Renal pelvis (tissue), 12 donors: ENCODE measurements at places on chromosomes 16 and 17. TPM values are rescaled to one million over a fixed set of nuclear protein-coding genes. Genes with fewer than 3 reads are reported as not detected.

The TAT gene
- polyA plus RNA-seq: 0.03 TPM

The KRTAP2-2 gene
- not detected for polyA plus RNA-seq

The KRTAP3-2 gene
- polyA plus RNA-seq: not detected

The C1QTNF1 gene
- polyA plus RNA-seq: 2.2 TPM

The SNAI3 gene
- polyA plus RNA-seq: 0.87 TPM

The PIK3R6 gene
- 1.8 TPM for polyA plus RNA-seq

DNA sequence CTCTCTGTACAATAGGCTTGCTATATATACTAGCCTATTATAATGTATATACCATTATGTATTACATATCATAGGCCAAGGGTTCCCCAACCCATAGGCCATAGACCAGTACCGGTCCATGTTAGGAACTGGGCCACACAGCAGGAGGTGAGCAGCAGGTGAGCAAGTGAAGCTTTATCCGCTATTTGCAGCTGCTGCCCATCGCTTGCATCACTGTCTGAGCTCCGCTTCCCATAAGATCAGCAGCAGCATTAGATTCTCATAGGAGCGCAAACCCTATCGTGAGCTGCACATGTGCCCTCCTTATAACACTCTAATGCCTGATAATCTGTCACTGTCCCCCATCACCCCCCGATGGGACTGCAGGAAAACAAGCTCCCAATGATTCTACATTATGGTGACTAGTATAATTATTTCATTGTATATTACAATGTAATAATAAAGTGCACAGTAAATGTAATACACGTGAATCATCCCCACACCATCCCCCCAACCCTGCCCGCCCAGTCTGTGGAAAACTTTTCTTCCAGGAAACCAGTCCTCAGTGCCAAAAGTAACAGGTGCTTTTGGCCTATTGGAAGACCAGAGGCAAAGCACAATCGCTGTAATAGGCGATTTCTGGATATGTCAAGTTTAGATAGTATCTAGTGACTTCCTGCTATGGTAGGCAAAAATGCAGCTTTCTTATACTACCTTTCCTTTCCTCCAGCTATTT, 84.1 kb downstream of the MYH11 start:
- no peak for DNase-seq

DNA sequence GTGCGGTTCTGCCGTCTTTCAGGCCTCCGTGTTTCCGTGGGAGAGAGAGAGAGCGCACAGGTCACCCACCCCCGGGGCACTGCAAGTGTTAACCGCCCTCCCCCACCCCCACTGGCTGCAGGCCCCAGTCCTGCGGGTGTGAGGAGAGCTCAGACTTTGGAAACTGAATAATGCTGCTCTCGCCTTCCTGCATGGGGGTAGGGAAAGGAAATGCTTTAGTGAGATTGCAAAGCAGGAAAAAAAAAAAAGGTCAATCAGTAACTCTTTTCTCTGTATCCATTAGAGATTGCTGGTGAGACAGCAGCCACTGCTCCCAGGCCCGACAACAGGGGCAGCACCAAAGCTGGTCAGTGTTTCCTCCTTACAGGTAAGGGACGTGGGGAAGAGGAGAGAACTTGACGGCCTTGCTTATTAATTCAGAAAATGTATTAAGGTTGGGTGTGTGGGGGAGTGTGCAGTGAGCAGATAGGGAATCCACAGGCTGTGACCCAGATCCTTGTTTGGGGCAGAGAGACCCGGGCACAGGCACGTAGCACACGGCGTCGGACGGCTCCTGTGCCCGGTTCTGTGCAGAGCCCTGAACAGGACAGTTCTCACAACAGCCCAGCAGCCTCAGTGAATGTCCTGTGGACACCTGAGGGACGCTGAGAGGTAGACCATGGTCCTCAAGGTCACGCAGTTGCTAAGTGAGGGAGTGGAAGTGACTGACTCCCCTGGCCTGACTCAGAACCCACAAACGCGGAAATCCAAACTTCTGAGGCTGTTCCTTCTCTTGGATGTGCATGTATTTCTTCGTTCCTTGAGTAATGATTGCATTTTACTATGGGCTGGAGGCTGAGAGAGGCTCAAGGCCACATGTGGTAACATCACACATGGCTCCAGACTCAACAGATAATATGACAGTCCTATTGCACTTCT, 156.5 kb downstream of the FOXL1 start:
- DNase-seq: no peak

DNA sequence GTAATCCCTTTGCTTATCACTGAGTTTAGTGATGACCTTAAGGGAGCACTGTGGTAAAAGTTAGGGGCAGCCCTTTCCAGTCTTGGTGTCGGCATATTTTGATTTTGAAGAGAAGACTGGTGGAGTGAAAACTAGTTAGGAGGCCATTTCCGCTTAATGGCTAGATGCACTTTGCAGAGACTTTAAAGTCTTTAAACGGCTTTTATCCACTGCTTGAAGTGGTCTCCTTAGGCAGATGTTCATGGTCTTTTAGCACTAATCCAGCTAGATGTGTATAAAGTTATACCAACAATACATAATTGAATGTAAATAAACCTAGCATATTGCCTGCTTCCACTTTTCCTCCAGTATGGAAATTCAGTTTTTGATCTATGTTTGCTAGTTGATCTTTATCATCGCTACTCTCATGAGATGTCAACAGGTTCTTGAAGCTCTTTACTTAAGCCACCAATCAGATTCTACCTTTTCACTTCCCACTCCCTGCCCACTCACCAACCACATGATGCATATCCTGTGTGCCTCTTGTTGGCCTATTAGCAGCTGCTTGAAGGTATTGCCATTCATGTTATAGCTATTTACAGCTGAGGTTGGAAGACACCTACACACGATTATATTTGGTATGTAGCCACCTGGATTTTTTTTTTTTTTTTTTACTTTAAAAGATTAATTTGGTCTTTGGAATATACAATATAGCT, 132.0 kb downstream of the NLK start:
- no peak for DNase-seq

GRCh38 chr16:31874366-31875111, 932 bp downstream of the ZNF267 start:
- peak; percentile 38 for DNase-seq

DNA sequence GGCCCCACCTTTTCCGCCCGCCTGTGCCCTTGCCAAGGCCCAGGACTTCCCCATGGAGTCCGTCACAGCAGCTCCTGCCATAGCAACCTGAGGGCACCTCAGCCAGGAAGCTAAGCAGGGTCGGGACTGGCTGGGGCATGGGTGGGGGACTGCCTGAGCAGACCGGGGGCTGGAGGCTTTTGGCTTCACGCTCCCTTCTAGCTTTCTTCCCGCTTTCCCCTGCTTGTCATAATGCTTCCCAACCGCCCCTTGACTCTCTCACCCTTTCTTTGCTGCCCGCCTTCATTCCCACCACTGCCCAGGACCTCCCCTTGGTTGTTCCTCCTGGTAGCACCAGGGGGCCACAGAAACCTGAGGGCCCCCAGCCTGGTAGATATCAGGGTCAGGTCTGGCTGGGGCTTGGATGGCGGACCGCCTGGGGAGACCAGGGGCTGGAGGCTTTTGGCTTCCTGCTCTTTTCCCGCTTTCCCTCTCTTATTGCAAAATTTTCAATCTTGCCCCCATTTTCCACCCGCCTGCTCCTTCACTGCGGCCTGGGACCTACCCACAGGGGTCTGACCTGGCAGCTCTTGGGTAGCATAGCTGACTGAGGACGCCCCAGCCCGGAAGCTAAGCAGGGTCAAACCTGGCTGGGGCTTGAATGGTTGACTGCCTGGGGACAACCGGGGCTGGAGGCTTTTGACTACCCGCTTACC, 2287.7 kb downstream of the TP53TG3F start:
- no peak for DNase-seq

DNA sequence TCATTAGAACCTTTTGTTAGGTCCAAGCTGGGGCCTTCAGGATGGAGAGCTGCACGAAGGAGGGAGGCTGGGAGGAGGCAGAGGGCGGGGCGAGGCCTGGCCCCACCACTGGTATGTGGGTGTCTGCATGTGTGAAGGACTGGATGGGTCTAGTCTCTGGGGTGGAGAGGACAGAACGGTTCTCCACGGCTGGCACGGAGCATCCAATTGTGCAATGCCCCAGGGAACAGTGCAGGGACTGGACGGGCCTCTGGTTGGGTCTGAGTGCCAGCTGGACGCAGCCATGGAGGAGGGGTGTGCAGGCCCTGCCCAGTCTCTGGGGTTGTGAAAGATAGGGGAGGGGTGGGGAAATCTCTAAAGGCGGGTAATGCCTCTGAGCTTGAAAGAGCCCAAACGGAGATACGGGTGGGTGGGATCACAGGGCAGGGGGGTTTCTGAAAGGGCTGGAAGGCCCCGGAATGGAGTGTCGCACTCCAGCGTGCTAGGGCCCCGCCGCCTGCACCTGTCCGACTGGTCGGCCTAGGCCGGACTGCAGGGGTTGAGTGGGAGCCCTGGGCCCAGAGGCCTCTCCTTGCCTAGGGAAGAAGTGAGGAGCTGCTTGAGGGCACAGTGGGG, 1.6 kb downstream of the PPL start:
- DNase-seq: no peak

DNA sequence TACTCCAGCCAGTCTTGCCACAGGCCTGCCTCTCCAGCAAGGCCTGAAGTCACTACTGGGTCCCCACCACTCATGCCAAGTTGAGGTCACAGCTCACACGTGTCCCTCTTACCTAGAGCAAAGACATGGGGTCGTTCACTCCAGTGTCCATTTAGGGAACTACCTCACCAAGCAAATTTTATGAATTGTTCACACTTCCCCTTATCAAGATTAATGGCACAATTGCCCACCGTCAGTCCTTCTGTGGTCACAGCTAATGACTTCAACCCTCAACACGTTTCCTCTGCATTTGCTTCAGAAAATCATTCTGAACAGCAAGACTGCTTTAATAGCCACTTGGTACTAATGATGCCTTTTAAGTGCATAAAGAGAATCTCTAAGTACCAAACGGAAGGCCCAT, 14.6 kb downstream of the IRX6 start:
- no peak for DNase-seq

GRCh38 chr16:84115919-84116719, 623 bp downstream of the MBTPS1 start:
- DNase-seq: peak; percentile 33

DNA sequence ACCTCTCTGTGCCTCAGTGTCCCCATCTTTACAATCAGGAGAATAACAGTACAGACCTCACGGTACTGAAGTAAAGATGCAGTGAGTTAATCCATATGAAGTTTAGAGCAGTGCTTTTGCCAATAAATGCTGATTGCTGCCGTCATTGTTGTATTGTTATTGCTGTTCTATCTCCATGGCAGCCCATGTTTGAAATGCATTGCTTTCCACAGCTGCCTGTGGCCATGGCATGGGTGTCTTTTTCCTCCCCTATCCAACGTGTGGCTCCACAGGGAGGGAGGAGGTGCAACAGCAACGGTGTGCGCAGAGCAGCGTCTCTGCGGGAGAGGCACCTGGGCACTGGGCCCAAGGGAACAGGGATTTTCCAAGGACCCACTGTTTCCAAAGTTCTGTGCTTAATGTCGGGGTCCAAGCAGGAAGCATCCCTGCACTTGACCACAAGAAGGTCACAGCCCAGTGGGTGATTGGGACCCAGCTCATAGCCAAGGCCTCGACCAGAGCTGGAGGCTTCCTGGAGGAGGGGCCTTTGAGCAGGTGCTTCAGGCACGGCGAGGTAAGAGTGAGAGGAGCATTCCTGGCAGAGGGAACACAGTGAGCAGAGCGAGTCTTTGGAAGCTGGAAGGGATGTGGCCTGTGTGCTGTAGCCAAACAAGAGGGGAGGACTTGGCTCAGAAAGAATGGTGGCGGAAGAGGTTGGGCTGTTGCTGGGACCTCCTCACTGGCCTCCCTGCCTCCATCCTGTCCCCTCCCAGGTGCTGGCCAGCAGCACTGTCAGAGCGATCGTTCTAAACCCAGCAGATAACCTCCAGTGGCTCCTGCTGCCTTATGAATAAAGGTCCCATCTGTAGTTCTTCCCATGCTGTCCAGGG, 3.9 kb downstream of the RAI1 start:
- no peak for DNase-seq

- DNase-seq: no peak
Observed at GRCh38 chr16:54282202-54282927, 4.2 kb downstream of the IRX3 start.

GRCh38 chr16:53261276-53261675, 173.0 kb upstream of the RBL2 start:
- DNase-seq: no peak

DNA sequence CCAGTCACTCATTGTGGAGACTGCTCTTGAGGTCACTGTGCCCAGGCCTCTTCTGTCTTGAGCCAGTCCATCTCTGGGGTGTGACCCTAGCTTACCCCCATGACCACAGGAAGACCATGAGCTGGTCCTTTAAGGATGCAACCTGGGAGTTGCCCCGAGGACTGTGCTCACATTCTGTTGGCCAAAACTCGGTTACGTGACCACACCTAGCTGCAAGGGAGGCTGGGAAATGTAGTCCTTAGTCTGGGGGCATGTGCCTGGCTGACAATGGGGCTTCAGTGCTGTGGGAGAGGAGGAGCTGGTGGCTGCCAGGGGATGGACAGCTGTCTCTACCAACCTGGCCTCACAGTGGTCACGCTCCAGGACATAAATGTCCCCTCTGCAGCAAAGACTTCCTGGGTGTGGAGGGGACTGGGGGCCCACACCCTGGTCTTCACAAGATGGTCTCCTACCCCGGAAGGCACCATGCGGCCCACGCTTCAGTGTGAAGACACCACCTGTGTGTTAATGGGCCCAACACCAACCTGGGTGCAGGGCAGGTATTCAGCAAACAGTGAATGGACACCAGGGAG, 55.4 kb downstream of the JPH3 start:
- DNase-seq: no peak

DNA sequence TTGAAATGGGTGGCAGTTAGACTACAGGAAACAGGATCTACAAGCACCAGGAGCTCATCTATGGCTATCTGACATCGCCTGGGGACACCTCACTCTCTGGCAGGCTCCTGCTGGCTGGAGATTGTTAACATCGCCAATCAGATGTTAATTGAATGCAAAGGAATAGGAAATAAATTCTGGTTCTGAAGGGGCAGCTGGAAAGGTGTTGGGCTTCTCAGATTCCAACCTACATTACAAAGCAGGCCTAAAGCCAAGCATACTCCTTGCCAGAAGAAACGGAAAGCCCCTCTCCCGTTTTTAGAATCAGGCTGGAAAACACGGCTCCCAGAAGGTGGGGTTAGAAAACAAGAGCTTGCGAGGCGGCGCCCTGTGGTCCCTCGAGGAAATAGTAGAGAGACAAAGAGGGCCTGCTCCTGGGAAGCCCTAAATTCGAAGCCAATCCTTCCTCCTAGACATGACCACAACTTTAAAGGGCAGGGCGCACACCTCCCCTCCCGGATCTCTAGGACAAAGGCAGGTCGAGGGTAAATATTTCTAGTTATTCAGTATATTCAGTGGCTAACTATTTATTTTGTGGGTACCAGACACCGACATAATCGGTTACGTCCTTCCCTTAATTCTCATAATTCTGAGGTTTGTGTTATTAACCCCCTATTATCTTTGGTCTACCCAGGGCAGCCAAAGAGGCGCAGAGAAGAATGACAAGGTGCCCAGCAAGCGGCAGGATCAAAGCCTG, 763 bp upstream of the TOM1L1 start:
- DNase-seq: no peak

GRCh38 chr17:61970030-61970429, 42.2 kb upstream of the INTS2 start:
- no peak for DNase-seq

GRCh38 chr16:10141671-10142070, 40.6 kb downstream of the GRIN2A start:
- peak; percentile 47 for DNase-seq

GRCh38 chr16:19879241-19879792, 5.3 kb downstream of the GPRC5B start:
- no peak for DNase-seq
